Spleen (tissue), 13 donors: ENCODE measurements at places on chromosomes 6 and 20.

DNA sequence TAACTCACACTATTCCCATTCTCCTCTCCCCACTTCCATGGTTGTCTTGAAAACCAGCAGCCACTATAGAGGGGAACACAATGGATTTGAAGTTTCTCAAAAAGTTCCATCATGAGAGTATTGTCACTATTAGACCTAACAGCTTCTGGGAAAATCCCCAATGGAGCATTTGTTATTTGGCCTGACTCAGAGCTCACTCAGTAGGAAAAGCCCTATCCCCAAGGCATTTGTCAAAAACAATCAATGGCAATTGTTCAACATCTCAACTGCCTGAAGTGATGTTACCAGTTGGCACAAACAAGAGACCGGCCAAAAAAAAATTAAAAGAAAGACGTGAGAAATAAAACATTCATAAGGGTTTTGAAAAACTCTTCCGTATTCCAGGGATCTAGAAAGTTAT lies 98.8 kb downstream of the MYLK4 start:
- no peak for DNase-seq

DNA sequence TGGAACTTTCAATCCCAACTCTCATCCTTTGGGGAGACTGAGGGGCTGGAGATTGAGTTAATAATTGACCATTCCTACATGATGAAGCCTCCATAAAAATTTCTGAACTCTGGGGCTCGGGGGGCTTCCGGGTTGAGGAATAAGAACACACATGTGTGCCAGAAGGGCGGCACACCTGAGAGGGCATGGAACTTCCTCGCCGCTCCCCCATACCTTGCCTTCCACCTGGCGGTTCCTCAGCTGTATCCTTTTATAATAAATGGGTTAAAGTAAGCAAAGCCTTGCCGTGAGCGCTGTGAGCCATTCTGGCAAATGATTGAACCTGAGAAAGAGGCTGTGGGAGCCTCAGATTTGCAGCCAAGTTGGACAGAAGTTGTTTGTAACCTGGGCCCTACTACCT lies 164.8 kb downstream of the LY86 start:
- no peak for DNase-seq

DNA sequence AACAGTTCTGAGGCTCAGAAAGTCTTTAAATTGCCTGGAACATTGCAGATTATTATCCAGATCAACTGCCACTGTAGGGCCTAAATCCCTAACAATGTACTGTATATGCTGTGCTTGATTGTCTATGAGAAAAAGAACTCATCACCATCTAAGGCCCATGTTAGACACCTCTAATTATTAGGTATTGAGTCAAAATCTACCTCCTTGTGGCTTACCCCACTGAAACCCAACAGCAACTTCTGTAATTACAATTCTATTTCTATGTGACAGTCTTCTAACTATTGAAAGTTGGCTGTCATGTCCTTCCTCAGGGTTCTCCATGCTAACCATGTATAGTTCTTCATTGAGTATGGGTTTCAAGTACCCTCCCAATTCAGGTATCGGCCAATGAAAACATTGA lies 13.9 kb downstream of the MCM9 start:
- DNase-seq = no peak

GRCh38 chr6:135839121-135839520 lies 12.4 kb upstream of the PDE7B start:
- DNase-seq = no peak

- no peak for DNase-seq
These were observed 172.3 kb downstream of the TMEM242 start for GRCh38 chr6:157151029-157151428.

GRCh38 chr6:31836047-31836473 lies 8.5 kb downstream of the HSPA1B start:
- DNase-seq = peak; percentile 56

- DNase-seq = no peak
These were observed 55.0 kb upstream of the KCNK16 start for GRCh38 chr6:39377539-39377950.

GRCh38 chr20:46558511-46558959 lies 8.1 kb upstream of the OCSTAMP start:
- DNase-seq = no peak

- no peak for DNase-seq
These were observed 63.1 kb downstream of the SEC63 start for GRCh38 chr6:107894809-107895396.

DNA sequence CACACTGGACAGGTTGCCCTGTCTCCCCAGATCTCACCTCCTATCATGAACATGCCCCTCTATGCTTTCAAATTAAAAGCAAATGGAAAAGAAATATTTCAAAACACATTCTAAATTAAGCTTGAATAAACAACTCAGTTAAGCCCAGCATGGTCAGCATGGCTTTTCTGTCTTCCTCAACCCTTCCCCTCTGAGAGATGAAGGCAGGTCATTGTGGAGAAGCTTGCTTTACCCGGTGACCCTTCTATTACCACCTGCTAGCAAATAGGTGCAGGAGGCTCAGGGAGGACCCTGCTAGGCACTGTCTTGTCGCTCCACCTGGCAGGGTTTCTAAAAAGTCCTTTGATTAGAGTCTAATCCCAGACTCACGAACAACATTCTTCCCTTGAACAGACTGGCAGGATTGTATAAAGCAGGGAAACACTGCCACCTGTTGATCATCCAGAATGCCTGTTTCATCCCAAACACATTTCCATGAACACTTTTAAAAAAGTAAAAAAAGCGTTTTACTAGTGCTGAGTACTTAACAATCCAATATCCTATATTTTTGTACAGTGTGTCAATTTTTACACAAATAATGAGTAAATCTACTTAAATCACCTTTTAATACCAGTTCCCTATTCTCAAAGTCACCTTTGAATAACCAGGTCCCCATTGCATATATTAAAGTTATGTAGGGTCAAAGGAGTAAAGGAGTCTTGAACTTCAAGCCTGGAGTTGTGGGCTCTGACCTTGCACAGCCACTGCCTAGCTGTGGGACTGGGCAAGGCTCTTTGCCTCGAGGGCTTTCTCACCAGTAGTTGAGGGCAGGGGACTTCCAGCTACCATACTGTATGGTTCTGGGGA lies 75.5 kb downstream of the GPR6 start:
- no peak for DNase-seq

DNA sequence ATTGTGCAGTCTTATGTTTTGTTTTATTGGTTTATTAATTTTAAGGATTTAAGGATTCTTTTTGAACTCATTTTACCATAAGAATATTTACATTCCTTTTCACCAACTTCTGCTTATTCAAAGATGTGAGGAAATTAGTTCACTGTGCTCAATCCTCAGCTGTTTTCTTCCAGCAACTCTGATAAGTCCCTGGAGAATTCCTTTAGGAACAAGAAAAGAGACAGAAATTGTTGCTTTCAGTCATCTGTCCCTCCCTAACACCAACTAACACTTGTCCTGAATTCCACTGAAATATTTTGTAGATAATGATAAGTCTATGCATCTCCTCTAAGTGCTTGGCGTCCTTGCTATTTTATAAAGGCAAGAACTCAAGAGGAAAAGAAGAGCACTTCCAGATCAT lies 334.8 kb upstream of the MARCKS start:
- no peak for DNase-seq

DNA sequence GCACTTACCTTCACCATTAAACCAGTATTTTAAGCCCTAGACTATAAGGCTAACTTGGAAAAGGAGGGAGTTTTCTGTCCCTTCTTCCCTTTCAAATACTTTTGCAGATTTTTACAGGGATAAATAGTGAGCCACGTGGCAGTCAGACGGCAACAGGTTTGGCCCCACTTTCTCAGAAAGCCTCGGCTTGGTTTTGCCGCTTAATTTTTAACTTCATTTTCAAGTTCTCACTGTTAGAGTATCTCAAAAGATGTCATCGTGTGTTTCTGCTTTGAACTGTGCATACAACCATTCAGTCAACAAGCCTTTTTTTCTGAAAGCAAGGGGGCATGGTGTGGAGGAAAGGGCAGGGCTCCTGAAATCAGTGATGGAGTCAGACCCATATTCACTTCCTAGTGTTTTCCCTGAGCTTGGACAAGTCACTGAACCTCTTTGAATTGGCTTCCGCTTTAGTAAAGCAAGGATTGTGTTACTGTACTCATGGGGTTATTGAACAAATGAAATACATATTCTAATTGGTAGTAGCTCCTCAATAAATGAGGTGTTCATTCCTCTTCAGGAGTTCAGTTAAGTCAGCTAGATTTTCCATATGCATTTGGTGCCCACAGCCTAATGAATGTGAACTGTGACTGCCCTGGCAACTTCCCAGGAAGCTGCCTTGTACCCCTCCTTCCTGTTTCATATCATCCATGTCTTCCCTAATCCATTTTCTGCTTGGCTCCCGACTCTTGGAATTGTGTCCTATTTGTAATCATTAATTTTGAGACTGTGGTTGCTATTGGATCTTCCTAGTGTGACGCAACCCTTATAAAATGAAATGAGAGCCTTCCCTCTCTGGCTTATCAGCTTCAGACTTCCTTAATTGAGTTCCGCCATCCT lies at the start of gene SLC17A2:
SLC17A2 (minus strand) TSS at position 160 of the 879 bp plus-strand sequence. CDS start 4,895 bp downstream, outside the sequence.
- DNase-seq = no peak

DNA sequence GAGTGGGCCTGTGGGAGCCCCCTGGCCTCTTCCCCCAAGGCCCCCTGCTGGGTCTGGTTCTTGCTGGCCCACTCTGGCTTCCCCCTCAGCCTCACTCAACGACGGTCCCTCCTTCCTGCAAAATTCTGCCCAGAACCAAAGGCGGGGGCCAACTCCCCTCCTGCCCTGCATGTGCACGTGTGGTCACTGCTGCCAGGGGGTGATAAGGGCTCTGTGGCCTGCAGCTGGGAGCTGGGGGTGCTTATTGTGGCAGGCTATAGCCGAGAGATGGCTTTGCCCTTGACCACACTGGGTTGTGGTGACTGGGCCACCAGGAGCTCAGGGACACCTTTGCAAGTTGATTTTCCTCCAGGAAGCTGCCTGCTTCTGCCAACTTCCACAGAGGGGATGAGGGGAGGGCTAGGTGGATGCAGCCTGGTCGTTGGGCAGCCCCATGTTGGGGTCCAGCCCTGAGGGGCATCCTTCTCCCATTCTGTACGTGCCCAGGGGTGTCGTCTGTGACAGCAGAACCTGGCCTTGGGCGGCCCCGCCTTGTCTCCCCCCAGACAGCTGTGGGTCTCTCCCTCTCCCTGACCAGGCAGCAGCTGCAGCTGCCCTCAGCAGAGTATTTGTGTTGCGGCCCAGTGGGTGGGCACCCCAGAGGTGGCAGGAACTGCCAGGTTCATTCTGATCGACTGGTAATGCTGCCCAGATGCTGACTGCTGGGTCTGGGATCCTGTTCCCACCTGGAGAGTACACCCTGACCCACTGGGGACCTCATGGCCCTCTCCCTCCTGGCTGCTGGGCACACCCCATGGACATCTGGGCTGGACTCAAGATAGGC lies 5.6 kb downstream of the TCEA2 start:
- DNase-seq = no peak

DNA sequence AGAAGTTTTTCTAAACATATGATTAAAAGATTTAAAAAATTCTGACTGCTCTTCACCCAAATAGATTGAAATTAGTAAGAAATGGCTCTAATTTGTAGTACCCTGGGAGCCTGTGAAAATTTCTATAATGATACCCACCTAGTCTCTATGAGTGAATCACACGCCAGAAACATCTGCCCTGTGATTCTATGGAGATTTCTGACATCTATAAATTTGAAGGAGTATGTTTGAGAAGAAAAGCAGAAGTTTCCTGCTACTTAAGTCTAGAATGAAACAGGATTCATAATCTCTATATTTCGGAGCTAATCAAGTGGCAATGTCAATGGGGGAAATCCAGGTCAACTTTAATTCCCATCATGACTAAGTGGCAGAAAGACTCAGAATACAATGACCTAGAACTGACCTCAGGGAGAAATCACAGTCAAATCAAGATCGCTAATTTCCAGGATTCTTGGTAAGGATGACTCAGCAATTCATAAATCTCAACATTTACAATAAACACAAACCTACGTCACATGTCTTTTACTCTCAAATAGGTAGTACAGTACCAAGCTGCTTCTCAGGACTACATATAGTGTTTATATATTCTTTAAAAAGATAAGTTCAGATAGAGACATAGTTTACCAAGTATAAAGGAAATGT lies 186.2 kb upstream of the TNFAIP3 start:
- DNase-seq = no peak

- DNase-seq = no peak
These were observed 225.9 kb downstream of the SMOC2 start for GRCh38 chr6:168666699-168667427.

GRCh38 chr6:157125531-157125930 lies 197.8 kb downstream of the TMEM242 start:
- no peak for DNase-seq

GRCh38 chr6:1315560-1316386 lies 3.9 kb downstream of the FOXQ1 start:
- DNase-seq = no peak

- DNase-seq = no peak
These were observed 220.7 kb upstream of the CITED2 start for GRCh38 chr6:139595183-139595582.

- DNase-seq = no peak
These were observed 21.1 kb downstream of the RAET1L start for GRCh38 chr6:150004101-150004782.

GRCh38 chr20:18983796-18984195 lies 170.2 kb downstream of the SCP2D1 start:
- no peak for DNase-seq

GRCh38 chr6:116280161-116280932 lies 617 bp upstream of the TSPYL1 start:
- no peak for DNase-seq

DNA sequence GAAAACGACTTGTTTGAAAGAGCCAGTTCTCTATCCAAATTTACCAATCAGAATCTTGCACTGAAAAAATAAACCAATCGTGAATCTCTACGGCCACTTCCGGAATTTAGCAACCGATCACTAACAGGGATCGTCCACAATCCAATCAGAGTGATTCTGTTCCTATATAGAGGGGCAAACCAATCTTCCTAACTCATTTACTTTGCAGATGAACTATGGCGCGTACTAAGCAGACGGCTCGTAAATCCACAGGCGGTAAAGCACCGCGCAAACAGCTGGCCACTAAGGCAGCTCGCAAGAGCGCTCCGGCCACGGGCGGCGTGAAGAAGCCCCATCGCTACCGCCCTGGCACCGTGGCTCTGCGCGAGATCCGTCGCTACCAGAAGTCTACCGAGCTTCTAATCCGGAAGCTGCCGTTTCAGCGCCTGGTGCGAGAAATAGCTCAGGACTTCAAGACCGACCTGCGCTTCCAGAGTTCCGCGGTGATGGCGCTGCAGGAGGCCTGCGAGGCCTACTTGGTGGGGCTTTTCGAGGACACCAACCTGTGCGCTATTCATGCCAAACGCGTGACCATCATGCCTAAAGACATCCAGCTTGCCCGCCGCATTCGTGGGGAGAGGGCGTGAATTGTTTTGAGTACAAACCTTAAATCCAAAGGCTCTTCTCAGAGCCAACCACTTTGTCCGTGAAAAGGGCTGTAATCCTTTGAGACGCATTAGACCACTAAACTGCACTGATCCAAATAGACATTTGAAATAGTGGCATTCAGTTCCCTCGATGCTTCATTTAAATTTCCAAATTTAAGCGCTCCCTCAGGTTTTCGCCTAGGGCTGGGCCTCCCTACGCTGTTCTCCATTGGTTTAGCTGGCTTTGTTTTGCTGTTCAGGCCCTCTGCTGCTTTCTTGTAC lies 138.0 kb downstream of the HFE start:
- peak; percentile 82 for DNase-seq
